ENCODE measurements at places on chromosomes 3 and 15.

DNA sequence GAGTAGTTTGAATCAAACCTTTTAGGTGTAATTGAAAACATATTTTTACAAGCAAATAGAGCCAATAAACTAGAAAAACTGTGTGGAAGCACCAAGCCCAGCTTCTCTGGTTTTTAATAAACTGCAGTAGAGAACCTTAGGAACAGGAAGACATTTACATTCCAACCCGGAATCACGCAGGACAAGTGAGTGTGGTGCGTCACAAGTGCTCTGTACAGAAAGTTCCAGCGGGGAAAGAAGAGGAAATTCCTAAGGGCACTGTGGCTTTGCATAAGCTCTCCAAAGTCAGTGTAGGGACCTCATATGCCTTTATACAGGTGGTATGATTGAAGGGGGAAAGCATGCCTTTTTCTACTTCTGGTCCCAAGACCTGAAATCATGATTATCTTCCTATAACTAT lies 21.6 kb downstream of the COL8A1 start:
- DNase-seq = no peak

- DNase-seq = no peak
Observed at GRCh38 chr3:2172561-2173171, 74.0 kb downstream of the CNTN4 start.

GRCh38 chr3:24060055-24060454 lies 115.0 kb downstream of the NR1D2 start:
- no peak for DNase-seq

GRCh38 chr3:30945291-30945690 lies 50.8 kb upstream of the GADL1 start:
- DNase-seq = no peak

DNA sequence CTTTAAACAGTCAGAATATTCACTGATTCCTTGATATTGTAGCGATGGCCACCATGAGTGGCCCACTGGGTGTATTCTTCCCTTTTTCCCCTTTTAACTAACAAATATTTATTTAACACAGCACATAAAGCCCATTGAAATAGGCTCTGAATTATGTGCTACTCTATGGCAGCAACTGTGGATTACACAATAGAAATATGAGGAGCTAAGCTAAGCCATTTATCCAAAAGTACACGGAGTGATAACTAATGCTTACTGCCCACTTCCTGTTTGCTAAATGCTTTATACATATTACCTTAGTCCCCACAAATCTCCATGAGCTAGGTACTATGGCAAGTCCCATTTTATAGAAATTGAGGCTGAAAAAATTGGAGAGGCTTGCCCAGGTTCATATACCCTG lies 17.9 kb downstream of the ILDR1 start:
- DNase-seq = no peak

GRCh38 chr3:134325706-134326105 lies 48.5 kb downstream of the AMOTL2 start:
- DNase-seq = no peak

- DNase-seq = no peak
Observed at GRCh38 chr15:81029414-81030300, 28.9 kb downstream of the TLNRD1 start.

- no peak for DNase-seq
Observed at GRCh38 chr3:72405943-72406566, 442.2 kb downstream of the SHQ1 start.

DNA sequence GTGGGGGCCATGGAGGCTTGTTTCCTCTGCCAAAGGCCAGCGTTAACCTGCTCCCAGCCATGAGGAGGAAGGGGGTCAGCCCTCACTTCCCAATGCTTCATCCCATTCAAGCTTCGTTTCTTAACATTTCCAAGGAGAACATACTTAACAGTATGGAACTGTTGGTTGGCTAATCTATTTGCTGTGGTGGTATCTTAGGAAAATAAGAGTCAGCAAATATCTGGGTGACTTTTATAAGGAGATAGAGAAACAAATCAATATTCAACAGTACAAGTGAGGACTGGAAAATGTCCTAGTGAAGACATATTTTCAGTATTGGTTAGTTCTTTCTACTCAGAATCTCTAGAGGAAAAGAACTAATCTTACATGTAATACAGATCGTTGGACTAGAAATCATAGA lies 223.8 kb upstream of the ARRDC4 start:
- DNase-seq = no peak

DNA sequence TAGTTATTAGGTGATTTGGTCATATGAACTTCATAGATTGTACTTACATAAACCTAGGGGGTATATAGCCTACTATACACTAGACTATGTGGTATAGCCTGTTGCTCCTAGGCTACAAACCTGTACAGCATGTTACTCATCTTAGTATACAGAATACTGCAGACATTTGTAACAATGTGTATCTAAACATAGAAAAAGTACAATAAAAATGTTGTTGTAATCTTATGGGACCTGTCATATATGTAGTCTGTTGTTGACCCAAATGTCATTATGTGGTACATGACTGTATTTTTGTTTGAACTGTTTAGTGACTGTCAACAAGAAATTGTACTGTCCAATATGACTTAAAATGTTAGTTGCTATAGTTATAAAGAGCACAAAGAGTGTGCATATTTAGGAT lies 69.8 kb downstream of the TCF12 start:
- no peak for DNase-seq

DNA sequence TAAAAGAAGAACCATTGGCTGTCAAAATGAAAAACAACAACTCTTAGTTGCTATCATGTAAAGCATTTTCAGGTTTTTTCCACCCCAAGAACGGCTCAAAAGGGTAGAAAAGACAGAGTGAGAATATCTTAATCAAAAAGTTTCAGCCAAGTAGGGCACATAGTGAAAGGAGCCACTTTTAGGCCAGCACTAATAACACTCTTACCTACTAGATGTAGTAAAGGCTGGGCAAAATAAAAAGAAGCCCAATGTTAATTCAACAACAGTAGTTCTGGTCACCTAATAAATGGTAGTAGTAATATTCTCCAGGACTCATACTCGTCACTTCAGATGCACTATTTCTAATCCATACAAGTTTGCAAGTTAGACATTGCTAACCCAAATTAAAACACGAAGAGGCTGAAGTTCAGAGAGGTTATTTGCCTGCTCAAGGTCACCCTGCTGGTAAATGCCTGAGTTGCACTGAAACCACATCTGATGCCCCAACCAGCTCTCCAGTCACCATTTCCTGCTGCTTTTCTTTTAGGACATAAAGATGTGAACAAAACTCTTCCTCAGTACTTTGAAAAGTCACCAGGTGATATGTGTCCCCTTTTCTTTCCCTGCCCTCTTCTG lies 7.5 kb downstream of the GOLIM4 start:
- DNase-seq = no peak

- DNase-seq = no peak
Observed at GRCh38 chr3:169146179-169146665, 517.3 kb downstream of the MECOM start.

DNA sequence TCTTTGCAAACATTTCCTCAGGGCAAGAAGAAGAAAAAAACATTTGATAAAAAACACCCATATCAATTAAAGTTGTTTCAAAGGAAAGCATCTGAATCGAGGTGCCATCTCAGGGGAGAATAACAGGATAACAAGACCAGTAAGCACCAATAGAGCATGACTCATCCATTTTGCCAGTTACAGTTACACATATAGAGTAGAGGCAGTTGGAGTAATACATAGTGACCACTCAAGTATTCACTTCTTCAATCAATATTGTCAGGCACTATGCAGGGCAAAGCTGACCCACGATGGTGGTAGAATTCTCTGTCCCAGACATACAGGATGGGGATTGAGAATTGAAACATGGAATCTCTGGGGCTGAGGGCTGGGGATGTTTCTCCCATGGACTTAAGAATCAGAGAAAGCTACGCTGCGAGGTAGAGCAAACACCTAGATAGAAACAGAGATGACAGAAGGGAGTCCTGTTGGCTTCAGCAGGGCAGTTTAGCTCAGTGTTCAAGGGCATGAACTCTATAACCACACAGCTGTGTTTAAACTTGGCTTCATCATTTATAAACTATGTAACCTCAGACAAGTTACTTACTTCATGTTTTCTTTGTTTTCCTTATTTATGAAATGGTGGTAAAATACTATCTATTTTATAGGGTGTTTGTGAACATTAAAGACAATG lies 186.4 kb upstream of the NANOGP8 start:
- DNase-seq = no peak

GRCh38 chr3:74332165-74332564 lies 282.3 kb downstream of the CNTN3 start:
- no peak for DNase-seq

DNA sequence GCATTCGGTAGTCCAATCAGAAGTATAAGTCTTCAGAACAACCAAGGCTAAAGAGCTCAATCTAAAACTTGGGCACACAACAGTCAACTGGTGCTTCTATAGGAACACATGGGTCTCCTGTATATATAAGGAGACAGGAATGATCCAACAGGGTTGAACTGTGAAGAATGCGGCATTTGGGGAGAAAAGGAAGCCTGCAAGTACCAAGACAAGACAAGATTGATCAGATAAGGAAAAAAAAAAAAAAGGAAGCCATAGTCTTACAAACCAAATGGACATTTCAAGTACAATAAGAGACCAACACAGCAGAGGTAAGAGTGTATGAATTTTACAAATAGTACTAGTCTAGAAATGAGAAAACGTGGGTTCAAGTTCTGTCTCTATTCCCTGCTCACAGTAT lies 6.5 kb downstream of the CPEB1 start:
- DNase-seq = no peak

- no peak for DNase-seq
Observed at GRCh38 chr15:101138913-101139880, 112.7 kb downstream of the CHSY1 start.

DNA sequence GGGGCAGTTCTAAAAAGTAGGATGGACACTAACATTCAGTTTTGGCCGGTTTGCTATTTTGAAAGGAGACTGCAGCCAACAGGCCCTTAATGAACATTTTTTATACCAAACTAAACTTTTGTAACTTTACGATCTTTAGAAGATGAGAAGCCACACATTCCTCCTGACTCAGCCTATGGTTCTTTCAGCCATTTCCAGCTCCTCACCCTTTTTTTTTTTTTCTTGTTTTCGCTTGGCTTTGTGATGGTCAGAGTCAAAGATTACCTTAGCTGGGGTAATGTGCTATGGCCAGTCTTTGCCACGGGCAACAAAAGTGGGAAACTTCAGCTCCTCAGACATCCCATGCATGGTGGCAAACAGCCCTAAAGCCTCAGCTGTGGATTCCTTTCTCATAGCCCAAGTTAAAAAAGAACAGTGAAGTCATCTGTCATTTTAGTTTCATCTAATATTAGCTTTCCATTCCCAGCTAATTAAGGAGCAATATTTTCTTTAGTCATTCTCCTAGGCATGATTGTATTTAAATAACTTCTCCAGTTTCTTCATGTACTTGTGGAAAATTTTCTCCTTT lies 368.7 kb downstream of the MFSD1 start:
- DNase-seq = no peak

GRCh38 chr3:14852058-14852594 lies 33.4 kb downstream of the FGD5 start:
- DNase-seq = no peak

- no peak for DNase-seq
Observed at GRCh38 chr3:61935814-61936213, 374.4 kb downstream of the PTPRG start.

GRCh38 chr3:137110392-137110996 lies 152.7 kb downstream of the IL20RB start:
- DNase-seq = no peak

GRCh38 chr15:51234176-51234927 lies 104.0 kb downstream of the CYP19A1 start:
- no peak for DNase-seq

DNA sequence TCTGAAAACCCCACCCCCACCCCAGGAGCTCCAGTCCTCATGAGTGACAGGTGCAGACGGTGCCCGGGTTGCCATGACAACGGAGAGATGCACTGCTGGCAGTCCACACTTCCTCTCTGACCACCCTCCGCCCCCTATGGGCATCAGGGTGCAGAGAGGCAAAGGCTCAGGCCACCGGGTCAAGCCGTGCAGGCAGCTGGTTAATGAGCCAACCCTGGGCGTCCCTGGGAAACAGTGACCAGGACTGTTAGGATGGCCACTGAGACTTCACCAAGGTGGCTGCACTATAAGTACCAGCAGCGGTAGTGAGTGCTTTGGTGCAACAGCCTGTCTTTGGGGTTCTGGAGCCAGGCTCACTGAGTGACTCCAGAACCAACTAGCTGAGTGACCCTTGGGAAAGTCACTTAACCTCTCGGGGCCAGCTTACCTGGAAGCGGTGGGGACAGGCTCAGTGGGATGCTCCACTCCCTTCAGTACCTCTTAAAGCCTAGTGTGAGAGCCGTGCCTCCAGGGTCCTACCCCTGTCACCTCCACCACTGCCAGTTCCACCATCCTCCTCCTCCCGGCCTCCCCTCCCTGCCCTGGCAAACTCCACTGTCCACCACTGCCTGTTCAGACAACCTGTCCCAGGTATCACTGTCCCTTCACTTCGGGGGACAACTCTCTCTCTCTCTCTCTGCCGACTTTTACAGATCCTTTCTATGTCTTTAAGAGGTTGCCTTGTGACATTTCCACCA lies 121.0 kb upstream of the PRR20G start:
- no peak for DNase-seq

GRCh38 chr3:33054100-33055092 lies 42.5 kb downstream of the GLB1 start:
- DNase-seq = no peak

- DNase-seq = no peak
Observed at GRCh38 chr3:177899275-177900067, 636.8 kb upstream of the KCNMB2 start.

DNA sequence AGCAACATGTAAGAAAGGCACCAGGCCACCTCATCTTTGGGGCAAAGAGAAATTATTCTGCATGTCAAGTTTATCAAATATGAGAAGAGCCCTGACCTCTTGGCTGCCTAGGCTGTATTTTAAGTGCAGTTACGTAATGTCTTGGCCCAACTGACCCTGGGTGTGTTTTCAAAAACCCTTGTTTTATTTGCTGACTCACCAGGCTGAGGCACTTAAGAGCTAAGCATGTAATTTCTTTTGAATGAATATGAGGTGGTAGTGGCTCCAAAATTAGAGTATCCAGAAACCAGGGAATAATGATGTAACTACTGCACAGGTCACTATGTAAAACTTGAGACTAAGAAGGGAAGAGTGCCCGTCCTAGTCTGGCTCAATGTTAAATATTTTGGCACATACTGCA lies 24.3 kb downstream of the PGPEP1L start:
- DNase-seq = no peak

GRCh38 chr3:172515130-172515918 lies 7.9 kb downstream of the TNFSF10 start:
- no peak for DNase-seq

DNA sequence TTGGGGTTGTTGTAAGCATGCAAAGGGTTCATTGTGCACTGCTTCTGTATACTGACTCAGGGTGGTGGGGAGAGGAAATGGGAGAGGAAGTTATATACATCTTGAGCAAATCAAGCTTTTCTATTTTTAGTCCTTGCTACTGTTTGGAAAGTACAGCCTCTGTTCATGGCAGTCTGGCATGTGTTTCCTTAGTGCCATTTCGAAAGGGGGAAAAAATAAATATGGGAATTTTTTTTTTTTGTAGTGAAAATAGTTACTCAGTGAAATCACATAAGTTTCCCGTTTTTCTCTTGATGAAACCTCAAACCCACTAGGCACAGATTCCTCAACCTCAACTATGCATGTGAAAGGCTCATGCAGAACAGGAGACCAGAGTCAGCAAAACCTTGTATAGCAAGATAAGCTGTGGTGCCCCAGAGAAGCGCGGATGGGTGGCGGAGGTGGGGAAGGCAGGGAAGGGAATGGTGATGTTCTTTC lies 353.3 kb downstream of the LPP start:
- no peak for DNase-seq

GRCh38 chr15:23372284-23372683 lies 17.7 kb downstream of the GOLGA8S start:
- no peak for DNase-seq
